ENCODE measurements at places on chromosomes 5 and 9.
A peak's percentile ranks its signal among the peaks of the same experiment; 100 is the strongest.

- DNase-seq = no peak
Observed at GRCh38 chr5:95973793-95974325, 12.2 kb upstream of the ELL2 start.

GRCh38 chr9:10612641-10613398 lies at the start of gene PTPRD:
Gene PTPRD, minus strand, starts transcription at chr9:10613002.
- peak; percentile 9 for DNase-seq

DNA sequence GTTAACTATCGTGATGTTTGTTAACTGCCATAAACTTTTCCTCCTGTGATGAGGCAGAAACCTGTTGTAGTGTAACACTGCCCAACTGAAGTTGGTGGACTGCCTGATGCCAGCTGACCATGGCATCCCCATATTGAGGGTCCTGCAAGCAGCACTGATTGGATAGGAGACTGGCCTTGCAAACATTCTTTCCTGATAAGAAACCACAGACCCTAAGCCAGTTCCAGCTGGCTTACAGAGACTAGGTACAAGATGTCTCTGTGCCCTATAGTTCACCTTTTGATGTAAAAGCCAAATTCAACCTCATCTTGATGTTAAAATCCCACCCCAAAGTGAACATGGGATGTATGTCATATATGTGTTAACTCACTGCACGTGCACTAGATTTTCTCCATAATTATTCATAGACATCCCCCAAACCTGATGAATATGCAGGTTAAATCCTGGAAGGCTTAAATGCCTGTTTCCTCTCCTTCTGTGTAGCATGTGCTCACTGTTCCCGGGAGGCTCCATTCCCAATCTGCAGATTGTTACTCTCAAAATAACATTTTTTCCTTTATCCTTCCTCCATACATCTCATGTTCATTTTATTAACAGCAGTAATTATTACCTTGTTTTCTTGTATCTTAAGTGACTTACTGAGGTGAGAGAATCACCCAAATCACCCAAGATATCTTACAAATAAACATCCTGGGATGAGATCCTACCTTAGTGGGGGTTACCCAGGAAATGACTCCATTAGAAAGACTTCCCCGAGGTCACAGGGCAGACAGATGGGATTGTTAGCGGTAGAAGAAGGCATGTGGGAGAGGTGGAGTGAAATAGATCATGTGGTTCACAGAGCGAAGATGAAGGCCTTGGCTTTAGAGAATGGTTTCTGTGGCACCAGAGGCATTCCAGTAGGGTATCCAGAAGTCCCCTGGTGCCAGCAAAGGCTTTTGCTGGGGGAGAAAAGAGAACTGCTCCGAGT lies 566.7 kb downstream of the CCDC171 start:
- no peak for DNase-seq

DNA sequence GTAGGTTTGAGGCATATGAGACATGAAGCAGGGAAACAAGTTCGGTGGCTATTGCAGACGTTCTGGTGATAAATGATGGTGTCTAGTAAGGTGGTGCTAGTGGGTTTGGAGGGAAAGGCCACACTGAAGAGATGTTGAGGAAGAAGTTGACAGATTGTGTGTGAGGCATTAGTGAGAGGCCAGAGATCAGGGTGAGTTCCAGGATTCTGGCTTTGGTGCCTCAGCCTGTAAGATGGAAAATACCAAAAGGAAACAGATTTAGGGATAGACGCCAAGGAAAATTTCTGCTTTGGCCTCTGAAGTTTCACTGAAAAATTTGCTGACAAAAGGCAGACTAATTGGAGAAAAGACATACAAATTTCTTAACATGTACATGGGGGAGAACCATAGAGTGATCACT lies 6.4 kb upstream of the PAIP1 start:
- DNase-seq = no peak

- DNase-seq = no peak
Observed at GRCh38 chr5:165334201-165334600, 1828.8 kb downstream of the MAT2B start.

- DNase-seq = peak; percentile 64
Observed at GRCh38 chr5:36876965-36877666, 547 bp downstream of the NIPBL start.

DNA sequence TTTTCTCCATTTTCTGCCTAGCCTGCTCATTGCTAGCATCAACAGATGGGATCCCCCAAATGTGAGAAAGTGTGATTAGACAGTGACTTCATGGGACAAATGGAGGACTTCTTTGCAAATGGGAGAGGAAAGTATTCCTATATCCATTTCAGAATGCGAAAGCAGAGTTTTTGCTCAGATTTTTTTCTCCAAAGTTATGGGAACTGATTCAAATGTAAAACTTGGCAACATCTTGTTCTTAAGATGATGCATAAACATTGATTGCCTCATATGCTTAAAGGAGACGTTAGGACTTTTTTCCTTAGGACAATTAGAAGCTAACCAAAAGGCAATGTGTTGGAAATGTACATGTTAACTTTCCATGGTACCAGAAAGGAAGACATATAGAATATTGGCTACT lies 704.3 kb upstream of the ZNF608 start:
- no peak for DNase-seq

- no peak for DNase-seq
Observed at GRCh38 chr9:75695921-75696320, 194.6 kb upstream of the PCSK5 start.

DNA sequence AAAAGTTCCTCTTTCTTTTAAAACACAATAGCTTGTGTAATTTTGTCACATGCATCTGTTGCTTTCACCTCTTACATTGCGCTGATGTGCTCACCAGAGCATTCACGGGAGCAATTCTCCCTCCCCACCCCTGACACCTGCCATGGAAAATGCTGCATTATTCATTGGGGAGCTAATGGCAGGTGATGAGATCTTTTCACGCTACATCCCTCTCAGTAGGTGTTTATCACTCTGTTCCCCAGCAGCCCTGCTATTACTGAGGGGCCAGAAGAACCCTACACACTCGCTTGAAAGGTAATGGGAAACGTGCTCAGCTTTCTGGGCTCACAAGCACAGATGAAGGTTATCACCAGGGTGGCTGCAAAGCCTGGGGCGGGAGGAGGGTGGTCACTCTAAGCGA lies 398.0 kb downstream of the PSAT1 start:
- peak; percentile 74 for DNase-seq

DNA sequence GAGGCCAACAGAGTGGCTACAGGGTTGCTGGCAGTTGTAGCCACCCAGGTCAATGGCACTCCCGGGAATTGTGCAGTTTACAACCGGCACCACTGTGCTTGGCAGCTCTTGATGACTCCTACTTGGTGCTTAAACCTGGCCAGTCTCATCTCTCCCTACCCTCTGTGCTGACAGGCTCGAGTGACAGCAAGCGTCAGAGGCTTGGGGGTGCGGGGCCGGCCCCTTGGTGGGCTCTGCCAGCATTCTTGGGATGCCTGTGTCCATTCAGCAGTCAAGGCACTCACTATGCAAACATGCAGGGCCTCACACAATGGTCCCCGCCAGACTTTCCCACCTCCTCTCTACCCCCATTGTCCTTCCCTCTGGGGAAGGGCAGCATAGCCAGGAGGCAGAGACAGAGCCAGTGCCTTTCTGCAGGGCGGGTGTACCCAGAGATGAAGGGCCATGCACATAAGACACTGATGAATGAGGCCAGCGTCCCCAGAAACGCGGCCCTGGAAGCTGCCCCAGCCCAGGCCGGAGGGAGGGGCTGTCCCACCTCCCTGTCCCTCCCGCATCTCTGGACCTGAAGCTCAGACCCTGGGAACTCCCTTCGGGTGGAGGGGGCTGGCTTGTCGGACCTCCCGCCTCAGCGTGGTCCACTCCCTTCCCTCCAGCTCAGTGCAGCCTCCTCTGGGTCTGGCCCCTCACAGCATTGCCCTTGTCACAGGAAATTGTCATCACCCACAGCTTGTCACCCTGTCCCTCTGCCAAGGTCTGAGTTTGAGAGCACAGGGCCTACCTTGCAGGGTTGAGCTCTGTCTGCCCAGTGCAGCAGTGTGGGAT lies 26.4 kb upstream of the NOTCH1 start:
- no peak for DNase-seq

DNA sequence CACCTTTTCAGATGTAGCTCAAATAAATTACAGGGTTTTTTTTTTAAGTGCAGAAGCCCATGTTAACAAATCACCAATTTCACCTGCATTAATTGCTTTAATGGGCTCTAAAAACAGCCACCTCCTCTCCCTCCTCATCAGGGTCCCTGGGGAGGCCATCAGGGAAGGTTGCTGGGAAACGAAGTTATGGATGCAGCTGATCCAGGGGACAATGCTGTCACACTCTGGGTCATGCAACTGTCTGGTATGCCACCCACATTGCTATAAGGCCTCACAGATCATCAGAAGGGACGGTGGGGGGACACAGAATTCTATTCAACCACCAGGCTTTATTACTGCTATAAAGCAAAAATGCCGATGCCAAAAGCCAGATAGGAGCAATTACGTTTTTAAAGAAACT lies 9.3 kb downstream of the WHRN start:
- DNase-seq = peak; percentile 34

- no peak for DNase-seq
Observed at GRCh38 chr5:145666591-145666990, 168.6 kb downstream of the PRELID2 start.

- no peak for DNase-seq
Observed at GRCh38 chr5:15704397-15704947, 204.5 kb downstream of the FBXL7 start.

DNA sequence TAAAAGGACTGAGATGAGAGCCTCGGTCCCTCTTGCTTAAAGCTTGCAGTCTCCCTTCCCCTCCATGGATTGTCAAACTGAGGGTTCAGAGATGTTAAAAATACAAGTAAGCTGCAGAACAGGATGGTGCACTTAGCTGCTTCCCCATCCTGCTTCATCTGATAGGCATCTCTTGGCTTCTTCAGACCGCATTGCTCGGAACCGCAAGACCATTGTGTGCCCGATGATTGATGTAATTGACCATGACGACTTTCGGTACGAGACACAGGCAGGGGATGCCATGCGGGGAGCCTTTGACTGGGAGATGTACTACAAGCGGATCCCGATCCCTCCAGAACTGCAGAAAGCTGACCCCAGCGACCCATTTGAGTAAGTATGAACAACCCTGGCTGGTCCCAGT lies 65.5 kb upstream of the SAP30L start:
- DNase-seq = no peak

GRCh38 chr5:96076451-96076850 lies 114.8 kb upstream of the ELL2 start:
- DNase-seq = no peak

GRCh38 chr5:93130624-93131490 lies 450.2 kb downstream of the NR2F1-AS1 start:
- DNase-seq = no peak

DNA sequence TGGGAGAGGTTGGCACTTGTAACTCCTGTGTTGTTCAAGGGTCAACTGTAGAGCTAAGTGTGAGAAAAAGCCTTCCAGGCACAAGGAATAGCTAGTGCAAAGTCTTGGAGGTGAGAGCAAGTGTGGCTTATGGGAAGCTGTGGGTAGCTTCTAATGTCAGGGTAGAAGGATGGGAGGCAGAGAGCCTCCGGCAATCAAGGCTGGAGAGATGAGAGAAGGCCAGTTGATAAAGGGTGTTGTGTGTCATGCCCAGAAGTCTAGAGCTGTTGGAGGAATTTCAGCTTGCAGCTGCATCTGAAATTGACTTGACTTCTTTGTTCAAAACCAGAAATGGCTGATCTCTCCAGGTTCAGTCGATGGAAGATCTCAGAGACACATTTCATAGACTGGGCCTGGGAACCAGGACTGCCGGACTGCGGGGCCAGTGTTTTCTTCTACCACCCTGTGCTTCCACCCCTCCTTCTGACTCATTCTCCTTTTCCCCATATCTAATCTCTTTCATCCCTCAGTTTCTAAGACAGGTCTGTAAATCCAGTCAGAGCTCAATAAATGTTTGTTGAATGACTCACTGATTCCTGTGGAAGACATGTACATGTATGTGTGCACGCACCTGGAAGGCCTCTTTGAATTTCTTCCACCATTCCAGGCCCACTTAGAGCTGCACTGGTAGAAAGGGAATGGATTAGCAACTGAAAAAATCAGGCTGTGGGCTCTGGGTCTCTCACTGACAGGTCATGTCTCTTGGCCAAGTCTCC lies 67.8 kb upstream of the KLF4 start:
- no peak for DNase-seq

GRCh38 chr5:58072300-58072965 lies 387.5 kb downstream of the PLK2 start:
- peak; percentile 55 for DNase-seq

DNA sequence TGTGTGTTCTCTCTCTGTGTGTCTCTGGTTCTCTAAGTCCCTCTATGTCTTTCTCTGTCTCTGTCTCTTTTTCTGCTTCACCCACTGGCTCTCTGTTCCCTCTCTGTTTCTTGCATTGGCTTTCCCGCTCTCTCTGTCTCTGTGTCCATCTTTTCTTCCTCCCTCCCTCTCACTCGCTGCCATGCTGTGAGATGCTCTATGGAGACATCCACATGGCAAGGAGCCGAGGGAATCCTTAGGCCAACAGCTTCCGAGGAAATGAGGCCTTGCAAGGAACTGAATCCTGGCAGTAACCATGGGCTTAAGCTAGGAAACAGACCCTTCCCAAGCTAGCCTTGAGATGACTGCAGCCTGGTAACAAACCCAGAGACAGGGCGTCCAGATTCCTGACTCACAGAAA lies 117.3 kb downstream of the BRINP1 start:
- DNase-seq = no peak

- DNase-seq = no peak
Observed at GRCh38 chr5:34675857-34676256, 19.7 kb downstream of the RAI14 start.

GRCh38 chr5:60576425-60576824 lies 123.5 kb downstream of the DEPDC1B start:
- DNase-seq = no peak

GRCh38 chr9:89339807-89340206 lies 21.5 kb downstream of the SECISBP2 start:
- DNase-seq = no peak

- no peak for DNase-seq
Observed at GRCh38 chr5:110333384-110333783, 393.1 kb downstream of the TMEM232 start.

- DNase-seq = no peak
Observed at GRCh38 chr9:130663258-130663976, 977 bp upstream of the PRDM12 start.

DNA sequence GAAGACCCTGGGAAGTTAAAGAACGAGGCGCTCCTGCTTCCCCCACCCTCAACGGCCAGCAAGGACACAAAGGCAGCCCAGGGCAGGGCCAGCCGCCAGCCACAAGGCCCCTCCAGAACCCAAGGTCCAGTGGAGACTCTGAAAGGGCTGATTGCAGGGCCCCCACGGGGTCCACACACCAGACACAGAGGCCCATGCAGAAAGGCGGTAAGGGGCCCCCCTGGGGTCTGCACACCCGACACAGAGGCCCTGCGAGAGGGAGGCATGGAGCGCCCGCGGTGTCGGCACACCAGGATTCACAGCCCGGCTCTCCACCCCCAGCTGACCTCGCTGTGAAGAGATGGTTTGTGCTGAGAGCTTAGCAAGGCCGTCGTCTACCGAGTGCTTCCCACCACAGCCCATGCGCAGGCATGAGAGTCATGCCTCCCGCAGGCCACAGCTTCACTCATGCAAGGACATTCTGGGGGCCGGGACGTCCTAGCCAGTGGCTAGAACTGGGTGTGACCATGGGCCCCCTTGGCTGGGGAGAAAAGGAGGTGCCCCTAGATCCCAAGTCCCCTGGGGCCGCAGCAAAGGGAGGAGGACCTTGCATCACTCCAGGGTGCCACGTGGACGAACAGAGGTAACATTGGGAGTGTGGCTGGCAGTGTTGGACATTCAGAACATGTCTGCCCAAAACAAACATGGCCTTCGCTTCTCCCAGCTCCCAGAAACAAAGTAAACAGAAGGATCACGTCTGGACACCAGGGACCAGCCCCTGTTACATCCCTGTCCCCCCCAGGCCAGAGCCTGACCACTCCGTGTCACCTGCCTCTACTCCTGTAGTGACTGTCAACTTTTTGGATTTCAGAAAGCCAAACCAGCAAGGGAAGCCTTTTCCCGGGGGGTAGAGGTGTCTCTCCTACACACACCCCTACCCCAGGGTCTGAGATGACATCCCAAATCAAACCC lies 9.8 kb downstream of the BRD3 start:
- no peak for DNase-seq
